Stomach (tissue), 19 donors: ENCODE measurements at places on chromosomes 1 and 21. TPM values are rescaled to one million over a fixed set of nuclear protein-coding genes. Genes with fewer than 3 reads are reported as not detected.

The WLS gene
- polyA plus RNA-seq: 17.9 TPM

The ABCG1 gene
- polyA plus RNA-seq: 3.1 TPM

The CHAF1B gene
- 0.76 TPM for polyA plus RNA-seq

The ZNF593OS gene
- 0.76 TPM for polyA plus RNA-seq

The MAP1LC3C gene
- 2.3 TPM for polyA plus RNA-seq

The LAD1 gene
- 51.4 TPM for polyA plus RNA-seq
